Body of pancreas (tissue), 4 donors: ENCODE measurements at places on chromosomes 12 and 14.

- no peaks in the 10 kb centered on the region for H3K36me3 ChIP-seq
- H3K27me3 ChIP-seq, result no peaks in the 10 kb centered on the region
- no peak overlapping the region for H3K27ac ChIP-seq
- H3K4me3 ChIP-seq, result no peak overlapping the region
Observed at GRCh38 chr12:101680240-101680639, 17.2 kb upstream of the CHPT1 start.

DNA sequence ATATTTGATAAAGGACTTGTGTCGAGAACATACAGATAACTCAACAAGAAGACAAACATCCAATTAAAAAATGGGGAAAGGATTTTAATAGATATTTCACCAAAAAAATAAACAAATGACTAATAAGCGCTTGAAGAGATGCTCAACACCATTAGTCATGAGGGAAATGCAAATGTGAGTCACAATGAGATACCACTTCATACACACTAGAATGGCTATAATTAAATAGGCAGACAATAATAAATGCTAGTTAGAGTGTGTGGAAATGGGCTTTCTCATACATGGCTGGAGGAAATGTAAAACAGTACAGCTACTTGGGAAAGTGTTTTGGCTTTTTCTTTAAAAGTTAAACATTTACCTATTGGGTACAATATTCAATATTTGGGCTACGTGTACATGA lies 34.8 kb downstream of the DLK1 start:
- no peak for DNase-seq
- no peak overlapping the region for H3K27ac ChIP-seq
- H3K4me3 ChIP-seq, result no peak overlapping the region
- no peaks in the 10 kb centered on the region for H3K36me3 ChIP-seq
- H3K4me1 ChIP-seq, result no peaks in the 10 kb centered on the region

GRCh38 chr12:14931791-14932560 lies 6.4 kb downstream of the ERP27 start:
- H3K4me1 ChIP-seq, result peaks cover 96% of the 10 kb centered on the region
- peak overlapping the region; percentile 8 for H3K27ac ChIP-seq
- H3K27me3 ChIP-seq, result no peaks in the 10 kb centered on the region
- DNase-seq, result no peak
- no peaks in the 10 kb centered on the region for H3K36me3 ChIP-seq

- no peak for DNase-seq
- H3K36me3 ChIP-seq, result no peaks in the 10 kb centered on the region
- no peaks in the 10 kb centered on the region for H3K27me3 ChIP-seq
Observed at GRCh38 chr14:61599942-61600341, 95.4 kb upstream of the HIF1A start.

DNA sequence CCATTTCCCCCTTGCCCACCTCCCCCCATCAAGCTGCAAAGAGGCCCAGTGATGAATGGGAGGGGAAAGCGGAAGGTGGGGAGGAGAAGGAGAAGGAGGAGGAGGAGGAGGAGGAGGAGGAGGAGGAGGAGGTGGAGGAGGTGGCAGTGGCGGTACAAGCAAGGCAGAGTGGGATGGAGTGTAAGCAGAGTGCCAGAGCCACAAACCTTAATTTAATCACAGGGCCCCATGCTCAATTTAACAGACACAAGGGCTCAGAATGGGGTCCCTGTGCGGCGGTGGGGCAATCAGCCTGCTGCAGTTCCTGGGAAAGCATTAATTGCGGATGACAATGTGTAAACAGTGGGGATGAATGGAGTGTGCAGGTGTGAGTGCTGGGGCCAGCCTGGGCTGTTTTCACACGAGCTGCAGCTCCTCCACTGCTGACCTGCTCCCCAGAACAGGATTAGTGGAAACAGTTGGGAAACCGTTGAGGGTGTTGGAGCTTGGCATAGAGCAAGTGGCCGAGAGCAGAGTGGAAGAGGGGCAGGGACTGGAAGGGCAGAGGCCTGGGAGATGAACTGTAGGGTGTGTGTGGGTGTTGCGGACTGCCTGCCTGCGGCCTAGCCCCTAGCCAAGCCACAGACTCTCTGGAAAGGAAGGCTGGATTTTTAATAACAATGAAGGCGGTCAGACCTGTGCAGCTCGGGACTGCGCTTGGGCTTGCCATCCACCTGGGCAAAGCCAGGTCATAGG lies 36.4 kb upstream of the SMOC1 start:
- no peak for DNase-seq
- no peaks in the 10 kb centered on the region for H3K36me3 ChIP-seq

DNA sequence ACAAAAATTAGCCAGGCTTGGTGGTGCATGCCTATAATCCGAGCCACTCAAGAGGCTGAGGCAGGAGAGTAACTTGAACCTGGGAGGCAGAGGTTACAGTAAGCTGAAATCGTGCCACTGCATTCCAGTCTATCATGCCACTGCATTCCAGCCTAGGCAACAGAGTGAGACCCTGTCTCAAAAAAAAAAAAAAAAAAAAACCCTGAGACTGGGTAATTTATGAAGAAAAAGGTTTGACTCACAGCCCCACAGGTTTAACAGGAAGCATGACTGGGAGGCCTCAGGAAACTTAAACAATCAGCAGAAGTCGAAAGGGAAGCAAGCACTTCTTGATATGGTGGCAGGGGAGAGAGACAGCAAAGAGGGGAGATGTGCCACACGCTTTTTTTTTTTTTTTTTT lies 123.2 kb downstream of the GXYLT1 start:
- H3K36me3 ChIP-seq, result no peaks in the 10 kb centered on the region
- H3K4me1 ChIP-seq, result no peaks in the 10 kb centered on the region
- H3K4me3 ChIP-seq, result no peak overlapping the region
- H3K27ac ChIP-seq, result no peak overlapping the region
- no peaks in the 10 kb centered on the region for H3K27me3 ChIP-seq
- no peak for DNase-seq

DNA sequence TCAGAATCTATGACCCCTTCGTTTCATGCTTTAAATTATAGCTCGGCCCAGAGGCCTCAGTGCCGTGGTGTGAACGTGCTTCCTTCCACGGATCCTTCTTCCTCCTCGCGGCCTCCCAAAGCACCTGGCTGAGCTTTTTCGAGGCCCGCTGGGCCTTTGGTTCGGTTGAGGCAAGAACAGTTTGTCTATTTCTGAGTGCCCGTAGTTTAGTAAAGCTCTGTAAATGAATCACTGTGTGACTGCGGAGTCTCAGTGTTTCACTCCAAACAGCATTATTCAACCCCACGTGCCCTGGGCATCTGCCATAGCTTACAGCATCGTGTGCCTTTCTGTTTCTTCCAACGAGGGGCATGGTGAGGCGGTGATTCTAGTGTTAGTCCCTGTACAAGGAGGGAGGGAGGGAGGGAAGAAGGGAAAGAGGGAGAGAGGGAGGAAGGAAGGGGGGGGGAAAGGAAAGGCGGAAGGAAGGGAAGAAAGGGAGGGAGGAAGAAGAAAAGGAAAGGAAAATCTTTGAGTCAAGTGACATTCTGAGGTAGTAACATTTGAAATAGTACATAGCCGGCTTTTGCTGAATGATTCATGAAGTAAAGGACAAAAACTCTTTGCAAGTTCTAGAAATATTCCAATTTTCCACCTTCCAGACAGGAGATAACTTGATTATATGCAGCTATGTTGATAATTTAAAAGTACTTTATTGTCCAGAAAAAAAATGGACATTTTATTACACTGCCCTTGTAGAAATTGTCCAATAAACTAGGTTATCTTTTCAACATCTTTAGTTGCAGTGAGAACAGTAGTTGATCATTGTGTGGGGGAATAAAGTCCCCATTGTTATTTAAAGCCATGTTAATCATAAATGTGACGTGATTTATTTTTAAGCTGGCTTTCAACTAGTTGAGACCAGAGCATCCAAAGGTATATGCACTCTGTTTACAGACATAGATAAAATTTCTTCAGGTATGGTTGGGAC lies 1.2 kb upstream of the TRIM9 start:
- H3K36me3 ChIP-seq, result no peaks in the 10 kb centered on the region
- peak; percentile 23 for DNase-seq
- H3K4me1 ChIP-seq, result peaks cover 21% of the 10 kb centered on the region
- H3K4me3 ChIP-seq, result no peak overlapping the region
